ENCODE measurements at places on chromosomes 3 and 15.
A peak's percentile ranks its signal among the peaks of the same experiment; 100 is the strongest.

DNA sequence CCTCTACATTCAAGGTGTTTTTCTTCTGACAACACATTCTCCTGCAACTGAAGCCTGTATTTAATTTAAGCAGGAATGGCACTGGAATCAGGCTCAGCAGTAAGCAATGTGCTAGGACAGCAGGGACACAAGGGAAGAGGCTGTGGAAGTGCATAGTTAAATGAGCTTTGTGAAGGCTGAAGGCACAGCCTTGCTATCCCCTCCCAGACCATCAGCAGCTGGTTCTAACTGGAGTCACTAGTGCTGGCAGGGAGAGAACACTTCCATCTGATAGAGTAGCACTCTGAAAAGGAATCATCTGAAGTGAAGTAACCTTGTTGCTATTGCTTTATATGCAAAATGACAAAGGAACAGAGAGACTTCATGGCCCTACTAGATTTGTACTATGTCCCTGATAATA is 14.7 kb downstream of the UQCC5 start:
- DNase-seq: no peak

DNA sequence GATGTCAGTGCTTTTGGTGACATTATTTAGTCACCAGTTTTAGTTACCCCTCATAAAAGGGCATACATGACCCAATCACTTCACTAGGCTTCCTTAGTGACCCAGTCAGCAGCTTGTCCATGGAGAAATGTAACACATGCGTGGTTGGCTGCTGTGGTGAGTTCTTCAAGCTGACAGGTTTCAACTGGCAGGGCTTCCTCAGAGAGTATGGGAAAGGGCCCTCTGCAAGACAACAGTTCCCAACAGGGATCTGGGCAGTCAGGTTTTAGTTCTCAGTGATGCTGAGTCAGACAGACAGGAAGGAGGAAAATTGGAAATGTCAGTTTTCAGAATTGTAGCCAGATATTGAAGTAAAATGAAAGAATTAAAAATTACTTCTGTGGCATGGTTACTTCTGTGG is 282.5 kb downstream of the TBL1XR1 start:
- no peak for DNase-seq

DNA sequence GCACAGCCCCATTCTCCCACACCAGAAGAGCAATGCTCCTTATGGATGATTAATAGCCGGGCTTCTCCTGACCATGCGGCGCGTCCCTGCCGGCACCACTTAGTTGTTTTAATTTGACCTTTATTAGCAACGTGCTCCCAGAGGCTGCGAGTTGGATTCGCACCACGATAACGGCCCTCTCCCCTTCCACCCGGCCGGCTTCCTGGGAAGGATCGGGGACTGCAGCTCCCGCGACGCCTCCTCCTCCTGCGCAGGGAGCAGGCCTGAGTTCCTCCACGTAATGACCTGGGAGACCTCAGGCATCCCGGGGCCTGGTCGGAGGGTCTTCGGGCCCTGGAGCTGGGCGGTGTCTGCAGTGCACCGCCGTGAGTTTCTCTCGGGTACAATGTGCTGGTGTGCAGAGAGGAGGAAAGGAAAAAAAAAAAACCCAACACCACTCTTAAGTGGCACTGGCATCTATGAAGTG is 243.3 kb upstream of the TOPAZ1 start:
- DNase-seq: no peak

DNA sequence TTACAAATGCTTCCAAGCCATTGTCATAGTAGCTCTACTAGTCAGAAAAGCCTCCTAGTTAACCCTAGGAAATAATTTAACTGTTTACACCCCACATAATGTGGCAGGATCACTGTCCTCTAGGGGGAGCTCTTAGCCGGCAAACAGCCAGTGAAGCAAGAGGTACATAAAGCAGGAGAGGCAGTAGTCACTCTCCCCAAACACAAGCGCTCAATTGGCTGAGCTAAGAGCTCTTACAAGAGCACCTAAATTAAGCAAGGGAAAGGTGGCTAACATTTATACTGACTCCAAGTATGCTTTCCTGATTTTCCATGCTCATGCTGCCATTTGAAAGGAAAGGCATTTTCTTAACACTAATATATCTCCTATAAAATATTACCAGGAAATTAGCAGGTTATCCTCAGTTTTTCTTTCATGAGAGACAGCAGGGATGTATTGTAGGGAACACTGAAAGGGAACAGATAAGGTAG is 37.6 kb downstream of the NCEH1 start:
- peak; percentile 77 for DNase-seq

DNA sequence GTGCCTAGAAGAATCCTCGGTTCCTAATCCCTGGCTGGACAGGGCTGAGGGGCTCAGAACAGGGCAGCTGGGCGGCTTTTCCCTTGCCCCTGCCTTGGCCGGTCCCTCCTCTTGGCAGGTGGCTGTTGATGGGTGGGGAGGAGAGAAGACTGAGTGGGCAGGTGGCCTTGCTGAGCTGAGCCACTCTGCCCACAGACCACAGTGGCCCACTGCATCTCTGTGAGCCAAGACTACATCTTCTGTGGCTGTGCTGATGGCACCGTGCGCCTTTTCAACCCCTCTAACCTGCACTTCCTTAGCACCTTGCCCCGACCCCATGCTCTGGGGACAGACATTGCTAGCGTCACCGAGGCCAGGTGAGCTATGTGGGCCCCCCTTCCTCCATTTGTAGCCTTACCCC is 14.5 kb upstream of the JMJD7 start:
- DNase-seq: no peak

- DNase-seq: no peak
Observed at GRCh38 chr15:78604420-78604819, 16.4 kb downstream of the CHRNA3 start.

GRCh38 chr15:58962662-58963565 is 24.5 kb upstream of the RNF111 start:
- no peak for DNase-seq

- no peak for DNase-seq
Observed at GRCh38 chr3:139118835-139119234, 74.1 kb upstream of the PRR23C start.

DNA sequence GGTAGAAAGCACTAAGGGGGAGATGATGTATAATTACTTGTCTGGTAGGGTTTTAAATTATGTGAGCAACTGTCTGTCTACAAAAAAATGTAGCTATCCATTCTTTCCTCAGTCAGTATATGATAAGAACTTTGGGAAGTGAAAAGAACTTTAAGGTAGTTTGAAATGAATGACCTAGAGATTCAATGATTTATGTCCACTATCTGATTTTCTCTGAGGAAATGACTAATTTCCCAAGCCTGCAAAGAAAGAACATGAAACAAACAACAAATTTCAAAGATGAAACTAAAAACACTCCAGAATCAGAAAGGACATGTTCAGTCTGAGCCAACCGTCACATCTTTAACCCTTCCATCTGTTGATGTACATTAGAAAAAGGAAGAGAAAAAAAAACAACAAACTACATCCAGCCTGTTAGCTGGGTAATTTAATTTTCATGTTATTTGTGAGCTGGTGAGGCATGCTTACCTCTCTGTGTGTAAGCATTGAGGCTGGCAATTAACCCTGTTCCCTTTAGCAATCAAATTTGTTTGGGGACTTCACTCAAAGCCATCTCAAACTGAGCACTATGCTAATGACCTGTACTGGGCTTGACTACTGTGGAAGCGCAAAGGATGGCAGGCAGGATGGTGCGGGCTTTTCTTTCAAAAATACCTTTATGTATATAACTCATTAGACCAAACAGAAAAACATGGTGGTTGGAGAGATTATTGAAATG is 220.1 kb downstream of the TUSC7 start:
- DNase-seq: no peak

- DNase-seq: no peak
Observed at GRCh38 chr3:114690911-114691310, 397.1 kb downstream of the TIGIT start.

Data from inflammatory macrophage (primary cell).